ENCODE measurements at places on chromosomes 6 and 20.
A peak's percentile ranks its signal among the peaks of the same experiment; 100 is the strongest.

- no peak for DNase-seq
Observed at GRCh38 chr6:137246791-137247202, 27.6 kb upstream of the IFNGR1 start.

GRCh38 chr6:158002951-158003853 is 21.5 kb downstream of the SYNJ2 start:
- no peak for DNase-seq

GRCh38 chr6:29737707-29738630 is 14.7 kb downstream of the HLA-F start:
- peak; percentile 53 for DNase-seq

DNA sequence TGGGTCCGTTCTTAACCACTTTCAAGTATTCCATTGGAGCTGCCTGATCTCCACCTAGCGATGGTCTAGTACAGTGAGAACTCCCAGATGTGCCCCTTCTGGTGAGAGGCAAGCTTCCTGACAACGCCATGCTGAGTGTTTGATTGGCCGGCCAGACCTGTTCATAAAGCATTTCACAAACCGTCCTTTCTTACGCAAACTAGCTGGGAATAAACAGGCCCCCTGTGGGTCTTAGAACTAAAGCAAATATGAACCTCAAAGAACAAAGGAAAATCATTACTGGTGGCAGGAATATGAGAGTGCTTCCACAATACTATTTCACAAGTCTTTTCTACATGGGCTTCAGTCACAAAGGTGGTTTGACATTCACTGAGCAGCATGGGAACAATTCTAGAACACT is 15.6 kb upstream of the GCNT2 start:
- DNase-seq, result no peak

DNA sequence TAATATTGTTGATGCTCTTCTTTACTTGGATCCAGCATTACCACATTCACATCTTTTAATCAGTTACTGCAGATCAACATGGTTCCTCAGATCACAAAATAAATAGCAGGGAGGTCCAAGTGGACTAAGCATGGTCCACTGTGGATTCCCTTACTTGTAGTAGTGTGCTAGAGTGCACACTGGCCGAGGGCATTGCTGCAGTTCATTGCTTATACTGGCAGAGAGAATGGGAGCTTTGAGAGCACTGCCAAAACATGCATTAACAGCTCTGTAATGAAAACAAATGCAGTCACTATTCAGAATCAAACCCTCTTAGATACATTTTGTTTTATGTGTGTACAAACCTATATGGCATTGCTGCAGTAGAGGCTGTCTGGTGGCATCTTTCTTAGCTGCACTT is 471.5 kb downstream of the CD109 start:
- DNase-seq, result no peak

DNA sequence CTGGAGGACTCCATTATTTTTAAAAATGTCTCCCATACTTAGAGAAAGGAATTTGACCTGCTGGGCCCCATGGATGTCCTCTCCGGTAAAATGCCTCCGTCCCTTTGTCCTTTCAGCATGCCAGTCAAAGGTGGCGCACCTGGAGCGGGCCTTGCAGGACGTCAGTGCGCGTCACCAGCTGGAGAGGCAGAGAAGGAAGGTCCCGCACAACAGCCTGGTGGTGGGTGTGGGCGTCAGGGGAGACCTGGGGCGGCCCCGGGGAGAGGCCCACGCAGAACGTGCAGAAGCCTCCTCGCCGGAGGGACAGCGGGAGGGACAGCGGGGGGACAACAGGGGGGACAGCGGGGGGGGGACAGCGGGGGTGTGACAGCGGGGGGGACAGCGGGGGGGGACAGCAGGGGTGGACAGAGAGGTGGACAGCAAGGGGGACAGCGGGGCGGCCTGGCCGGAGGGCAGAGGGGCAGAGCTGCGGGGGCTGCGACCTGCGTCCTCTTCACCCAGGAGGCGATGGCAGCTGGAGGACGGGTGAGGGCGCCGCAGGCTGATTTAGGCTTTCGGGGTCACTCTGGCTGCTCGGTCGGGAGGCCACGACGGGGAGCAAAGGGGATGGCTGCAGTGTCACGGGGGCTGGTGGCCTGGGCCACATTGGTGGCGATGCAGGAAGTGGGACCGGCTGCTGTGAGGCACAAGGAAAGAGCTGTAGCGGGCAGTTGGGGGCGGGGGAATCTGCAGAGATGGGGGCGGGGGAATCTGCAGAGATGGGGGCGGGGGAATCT is 859 bp upstream of the KIF25 start:
- no peak for DNase-seq
